ENCODE measurements at places on chromosomes 4 and X.

- DNase-seq = peak; percentile 83
Observed at GRCh38 chr4:2936773-2937145, 26.4 kb downstream of the NOP14 start.

- no peak for DNase-seq
Observed at GRCh38 chrX:141180851-141181250, 3.9 kb upstream of the LDOC1 start.

DNA sequence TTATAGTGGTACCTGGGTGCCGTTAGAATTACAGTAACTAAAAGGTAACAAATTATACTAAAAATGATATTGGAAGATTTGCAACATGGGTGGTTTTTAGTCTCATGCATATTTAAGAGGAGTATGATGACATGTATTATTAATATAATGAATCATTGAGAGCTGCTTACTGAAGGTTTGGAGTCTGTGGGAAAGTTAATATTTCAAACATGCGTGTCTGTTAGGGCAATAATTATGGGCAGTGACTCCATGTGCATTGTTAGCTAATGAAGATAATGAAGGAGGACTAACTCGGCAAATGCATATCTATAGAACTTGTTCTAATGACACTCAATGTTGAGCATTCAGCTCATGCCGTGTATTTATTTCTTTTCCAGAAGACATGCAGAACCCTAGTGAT, 47.1 kb downstream of the MTHFD2L start:
- DNase-seq = no peak

DNA sequence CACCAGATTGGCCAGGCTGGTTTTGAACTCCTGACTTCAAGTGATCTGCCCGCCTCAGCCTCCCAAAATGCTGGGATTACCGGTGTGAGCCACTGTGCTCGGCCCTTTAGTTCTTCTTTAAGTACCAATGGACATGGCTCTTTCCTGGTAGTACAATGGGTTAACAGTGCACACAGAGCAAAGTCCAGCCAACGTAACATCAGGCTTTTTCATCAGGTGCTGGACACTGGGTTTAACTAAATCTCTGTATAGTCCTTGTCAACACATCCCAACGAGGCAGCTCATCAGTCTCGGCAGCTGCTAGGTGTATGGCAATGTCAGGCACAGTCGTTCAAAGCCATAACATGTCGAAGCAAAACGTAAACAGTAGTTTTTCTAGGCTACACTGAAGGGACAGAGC, 93.8 kb downstream of the HDAC8 start:
- DNase-seq = no peak

- peak; percentile 39 for DNase-seq
Observed at GRCh38 chrX:115560978-115561604, at the start of gene PLS3. Gene PLS3, plus strand, starts transcription at chrX:115561174. Its CDS starts 49,077 bp downstream, at chrX:115610251.

- DNase-seq = no peak
Observed at GRCh38 chrX:138775517-138775916, 64.0 kb upstream of the FGF13 start.
